ENCODE measurements at places on chromosomes 1 and 21.

- no peak for DNase-seq
Observed at GRCh38 chr1:247639381-247639981, 34.1 kb downstream of the OR2G3 start.

DNA sequence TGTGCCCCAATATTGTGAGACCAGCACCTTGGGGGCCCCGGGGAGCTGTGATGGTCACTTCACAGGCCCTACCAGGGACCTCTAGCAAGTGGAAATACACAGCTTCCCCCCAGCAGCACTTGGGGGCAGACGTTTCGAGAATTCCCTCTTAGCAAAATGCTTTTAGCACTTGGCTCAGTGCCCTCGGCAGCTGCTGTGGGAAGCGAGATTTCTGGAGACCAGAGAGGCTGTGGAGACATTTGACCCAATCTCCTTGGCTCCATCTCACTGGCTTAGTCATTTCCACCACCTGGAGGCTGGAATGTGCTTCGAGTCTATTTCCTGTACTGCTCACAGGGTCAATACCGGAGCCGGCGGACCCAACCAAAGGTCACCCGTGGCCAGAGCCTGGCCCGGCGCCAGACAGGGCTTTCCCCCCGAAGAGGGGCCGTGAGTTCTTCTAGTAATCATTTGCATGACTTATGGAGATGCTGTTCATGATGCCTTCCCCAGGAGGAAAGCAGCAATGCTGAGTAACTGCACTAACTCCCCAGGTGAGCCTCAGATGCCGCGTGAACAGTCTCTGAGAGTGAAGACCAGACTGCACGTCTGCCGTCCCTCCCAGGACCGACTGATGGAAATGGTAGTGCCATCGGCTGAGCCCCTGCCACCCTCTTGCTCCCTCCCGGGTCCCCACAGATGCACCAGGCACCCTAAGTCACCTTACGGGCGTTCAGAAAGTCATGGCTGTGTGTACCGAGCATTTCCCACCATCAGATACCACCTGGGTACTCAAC lies 4.4 kb upstream of the C2CD2 start:
- peak; percentile 81 for DNase-seq

DNA sequence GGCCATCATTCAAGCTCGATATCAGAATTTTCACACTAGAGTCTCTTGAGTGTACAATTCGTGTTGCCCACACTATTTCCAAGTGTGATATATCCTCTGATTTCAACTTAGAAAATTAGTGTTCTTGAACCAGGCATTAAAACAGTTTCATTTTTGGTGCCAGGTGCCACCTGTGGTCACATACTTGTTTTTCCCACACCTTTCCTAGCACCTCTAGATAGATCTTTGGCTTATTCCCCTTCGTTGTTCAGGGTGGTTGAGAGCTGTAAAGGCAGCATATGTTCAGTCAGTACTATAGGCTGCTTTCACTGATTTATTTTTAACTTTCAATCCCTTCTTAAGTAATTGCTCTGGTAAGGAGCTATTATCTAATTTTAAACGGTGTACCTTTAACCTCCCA lies 131.1 kb downstream of the NEK7 start:
- no peak for DNase-seq

DNA sequence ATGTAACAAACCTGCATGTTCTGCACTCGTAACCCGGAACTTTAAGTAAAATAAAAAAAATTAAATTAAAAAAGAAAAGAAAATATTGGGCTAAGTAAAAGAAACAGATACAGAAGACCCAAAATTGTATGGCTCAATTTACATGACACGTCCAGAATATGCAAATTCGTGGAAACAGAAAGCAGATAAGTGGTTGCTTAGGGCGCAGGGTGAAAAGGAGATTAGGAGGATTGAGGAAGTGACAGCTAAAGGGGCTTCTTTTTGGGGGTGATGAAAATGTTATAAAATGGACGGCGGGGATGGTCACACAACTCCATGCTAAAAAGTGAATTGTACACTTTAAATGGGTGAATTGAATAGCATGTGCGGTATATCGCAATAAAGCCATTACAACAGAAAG lies 27.4 kb upstream of the ZBTB21 start:
- no peak for DNase-seq

- DNase-seq = peak; percentile 86
Observed at GRCh38 chr1:26772687-26773086, 15.1 kb upstream of the PIGV start.

DNA sequence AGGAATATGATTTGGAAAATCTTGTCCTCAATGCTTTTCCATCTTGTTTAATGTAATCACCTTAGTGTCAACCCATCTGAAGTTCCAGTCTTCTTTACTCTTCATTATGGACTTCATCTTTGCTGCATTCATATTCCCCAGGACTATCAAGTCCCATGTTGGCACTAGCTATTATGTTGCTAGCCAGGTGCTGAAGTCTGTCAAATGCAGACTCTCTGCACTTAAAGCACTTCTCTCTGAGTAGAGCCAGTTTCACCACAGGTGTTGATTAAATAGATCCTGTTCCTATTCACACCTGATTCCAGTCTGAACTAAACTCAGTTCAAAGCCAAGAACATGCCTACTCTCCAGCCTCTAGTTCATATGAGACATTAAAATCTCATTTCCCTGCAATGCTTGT lies 75.0 kb upstream of the PKN2 start:
- no peak for DNase-seq

DNA sequence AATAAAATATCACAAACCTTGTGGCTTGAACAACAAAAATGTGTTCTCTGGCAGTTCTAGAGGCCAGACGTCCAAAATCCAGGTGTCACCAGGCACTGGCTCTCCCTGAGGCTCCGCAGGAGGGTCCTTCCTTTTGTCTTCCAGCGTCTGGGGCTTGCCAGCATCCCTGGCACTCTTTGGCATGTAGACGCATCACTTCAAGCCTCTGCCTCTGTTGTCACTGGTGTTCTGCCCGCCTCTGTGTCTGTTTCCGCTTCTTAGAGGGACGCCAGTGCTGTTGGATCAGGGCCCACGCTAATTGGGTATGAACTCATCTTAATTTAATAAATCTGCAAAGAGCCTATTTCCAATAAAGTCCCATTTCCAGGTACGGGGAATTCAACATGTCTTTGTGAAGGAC lies 273.7 kb upstream of the C1orf174 start:
- DNase-seq = no peak

DNA sequence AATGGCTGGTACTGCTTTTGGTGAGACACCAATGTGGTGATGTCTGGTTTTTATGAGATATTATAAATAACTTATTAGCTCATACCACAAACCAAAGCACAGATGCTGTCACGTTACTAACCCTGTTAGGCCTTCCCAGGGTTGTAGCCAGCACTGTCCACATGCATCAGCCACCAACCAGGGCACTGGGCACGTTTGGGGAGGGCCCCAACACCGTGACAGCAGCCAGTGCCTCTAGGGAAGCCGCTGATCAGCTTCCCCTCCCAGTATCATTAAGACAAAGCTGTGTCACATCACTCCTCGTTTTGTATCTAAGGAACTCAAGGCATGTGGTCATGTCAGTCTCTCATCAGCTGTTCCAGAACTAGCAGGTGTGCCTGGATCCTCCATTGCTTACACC lies 13.9 kb downstream of the URB1 start:
- no peak for DNase-seq

- DNase-seq = no peak
Observed at GRCh38 chr21:40615505-40616376, 231.2 kb downstream of the DSCAM start.

DNA sequence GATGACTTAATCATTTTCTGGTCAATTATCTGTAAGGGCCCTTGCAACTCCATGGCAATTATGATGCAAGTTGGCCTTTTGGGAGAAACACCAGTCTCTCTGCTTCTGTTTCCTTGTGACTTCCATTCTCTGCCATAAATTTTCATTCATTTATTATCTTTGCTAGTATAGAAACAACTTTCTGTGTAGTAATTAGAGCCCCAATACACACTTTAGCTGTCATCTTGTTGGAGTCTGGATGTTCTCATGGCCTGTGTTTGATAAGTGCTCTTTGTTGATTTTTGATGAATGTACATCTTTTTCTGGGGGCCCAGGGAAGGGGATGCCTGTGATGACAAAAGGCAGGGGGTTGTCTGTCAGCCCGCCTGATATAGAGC lies 22.4 kb downstream of the PROX1 start:
- no peak for DNase-seq

GRCh38 chr1:173332026-173332425 lies 124.9 kb upstream of the TNFSF4 start:
- peak; percentile 55 for DNase-seq

DNA sequence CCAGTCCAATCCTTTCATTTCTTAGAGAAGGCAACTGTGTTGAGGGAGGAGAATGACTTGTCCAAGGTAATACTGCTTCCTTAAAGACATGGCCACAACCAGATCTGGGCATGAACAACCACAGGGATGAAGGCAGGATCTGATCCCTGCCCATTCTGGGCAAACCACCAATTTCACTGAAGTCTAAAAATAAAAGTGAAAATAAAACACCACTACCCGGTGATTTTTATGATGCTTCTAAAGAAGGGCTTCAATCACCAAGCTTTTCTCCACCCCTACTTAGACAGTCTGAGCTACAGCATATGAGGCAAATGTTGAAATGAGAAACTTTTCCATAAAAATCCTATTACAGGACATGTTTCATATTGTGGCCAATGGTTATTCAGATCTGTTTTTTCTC lies 133.0 kb downstream of the PTPN14 start:
- no peak for DNase-seq

DNA sequence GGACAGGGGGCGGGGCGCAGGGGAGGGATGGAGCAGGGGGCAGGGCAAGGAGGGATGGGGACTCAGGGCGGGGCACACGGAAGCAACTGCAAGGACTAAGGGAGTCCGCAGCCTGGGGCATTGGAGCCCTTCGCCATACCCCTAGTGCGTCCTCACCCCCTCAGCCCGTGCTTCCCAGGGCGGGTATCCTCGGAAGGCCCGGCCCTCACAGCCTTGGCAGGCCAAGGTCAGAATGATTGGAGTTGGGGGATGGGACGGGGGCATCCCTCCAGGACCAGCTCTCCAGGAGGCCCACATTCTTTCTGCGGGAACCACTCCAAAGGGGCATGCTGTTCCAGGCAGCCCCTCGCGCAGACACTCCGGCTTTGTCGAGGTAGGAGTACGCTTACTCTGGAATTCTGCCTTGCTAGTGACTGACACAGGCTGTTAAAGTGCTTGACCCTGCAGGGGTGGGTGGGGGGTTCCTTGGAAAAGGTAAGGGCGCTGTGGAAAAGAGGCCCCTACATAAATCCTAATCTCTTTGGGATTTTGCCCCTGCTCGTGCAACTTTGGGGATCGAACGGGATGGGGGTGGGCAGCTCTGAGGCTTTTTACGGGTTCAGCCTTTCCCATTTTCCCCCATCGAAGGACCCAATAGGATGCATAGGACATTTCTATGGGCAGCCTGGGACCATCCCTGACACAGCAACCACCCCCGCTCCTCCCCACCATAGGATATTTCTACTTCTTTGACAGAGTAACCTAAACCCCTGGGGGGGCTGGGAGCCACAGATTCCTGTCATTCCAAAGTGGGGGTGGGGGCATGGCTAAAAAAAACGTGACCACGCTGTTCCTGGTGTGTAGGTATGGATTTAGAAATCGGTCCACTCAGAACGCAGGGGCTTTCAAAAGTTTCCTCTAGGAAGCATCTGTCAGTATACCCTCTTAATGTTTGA lies 738 bp upstream of the TRIM11 start:
- no peak for DNase-seq

Data from brain microvascular endothelial cell (primary cell).